ENCODE measurements at places on chromosomes 1 and 21. TPM values are rescaled to one million over a fixed set of nuclear protein-coding genes. Genes with fewer than 3 reads are reported as not detected.

NHLH1 gene
- 0.37 TPM for total RNA-seq

SIPA1L2 gene
- 36.1 TPM for total RNA-seq

CDC20 gene
- total RNA-seq, result 48.6 TPM

PROX1 gene
- 6.5 TPM for total RNA-seq

DISP1 gene
- total RNA-seq, result 50.6 TPM

ATAD3C gene
- total RNA-seq, result 1.3 TPM

PRDM15 gene
- total RNA-seq, result 18.8 TPM

NUF2 gene
- 24.8 TPM for total RNA-seq

LGR6 gene
- 8.3 TPM for total RNA-seq

NUP210L gene
- 23.0 TPM for total RNA-seq

ELF3 gene
- total RNA-seq, result 0.43 TPM

KRTAP19-1 gene
- total RNA-seq, result not detected

RNU1-2 gene
- total RNA-seq, result under 0.01 TPM

BRDT gene
- 70.8 TPM for total RNA-seq

CSF3R gene
- 4.9 TPM for total RNA-seq

CLDN8 gene
- not detected for total RNA-seq

GRCh38 chr1:68197461-68197860, 34.9 kb downstream of the WLS start:
- no peak for DNase-seq

DNA sequence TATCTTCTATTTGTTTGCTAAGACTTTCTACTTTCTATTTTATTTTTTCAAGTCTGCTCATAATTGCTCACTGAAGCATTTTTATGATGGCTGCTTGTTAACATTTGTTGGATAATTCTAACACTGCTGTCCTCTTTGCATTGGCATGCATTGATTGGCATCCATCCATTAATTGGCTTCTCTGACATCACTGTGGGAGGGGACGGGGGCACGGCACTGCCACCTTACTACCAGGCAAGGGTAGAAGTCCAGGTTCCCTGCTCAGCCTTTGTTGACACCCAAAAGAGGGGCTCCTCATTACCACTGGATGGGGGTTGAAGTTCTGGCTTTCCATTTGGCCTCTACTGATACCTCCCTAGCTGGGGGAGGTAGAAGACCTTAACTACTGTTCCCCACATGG, 11.5 kb upstream of the ABCG1 start:
- no peak for DNase-seq

DNA sequence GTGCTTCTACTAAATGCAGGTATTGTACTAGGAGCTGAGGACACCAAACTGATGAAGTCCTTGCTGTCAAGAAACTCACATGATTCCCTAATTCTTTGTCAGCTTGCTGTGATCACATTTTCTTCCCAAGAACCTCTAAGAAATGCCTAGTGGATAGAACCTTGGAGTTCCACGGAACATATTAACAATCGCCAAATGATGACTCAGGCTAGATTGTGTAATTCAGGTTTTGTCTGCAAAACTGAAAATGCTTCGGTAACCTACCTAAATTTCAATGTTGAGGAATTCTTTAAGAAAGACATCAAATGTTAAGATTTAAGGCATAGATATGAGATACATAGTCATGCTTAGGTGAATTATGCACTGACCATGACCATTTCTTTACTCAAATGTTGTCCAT, 1.7 kb upstream of the GADD45A start:
- DNase-seq, result no peak

- DNase-seq, result no peak
Measured at GRCh38 chr1:184022668-184023067, 14.9 kb downstream of the COLGALT2 start.

GRCh38 chr21:43847301-43847700, 17.7 kb upstream of the AGPAT3 start:
- DNase-seq, result no peak

- no peak for DNase-seq
Measured at GRCh38 chr1:77282187-77282865, 507 bp downstream of the AK5 start.

DNA sequence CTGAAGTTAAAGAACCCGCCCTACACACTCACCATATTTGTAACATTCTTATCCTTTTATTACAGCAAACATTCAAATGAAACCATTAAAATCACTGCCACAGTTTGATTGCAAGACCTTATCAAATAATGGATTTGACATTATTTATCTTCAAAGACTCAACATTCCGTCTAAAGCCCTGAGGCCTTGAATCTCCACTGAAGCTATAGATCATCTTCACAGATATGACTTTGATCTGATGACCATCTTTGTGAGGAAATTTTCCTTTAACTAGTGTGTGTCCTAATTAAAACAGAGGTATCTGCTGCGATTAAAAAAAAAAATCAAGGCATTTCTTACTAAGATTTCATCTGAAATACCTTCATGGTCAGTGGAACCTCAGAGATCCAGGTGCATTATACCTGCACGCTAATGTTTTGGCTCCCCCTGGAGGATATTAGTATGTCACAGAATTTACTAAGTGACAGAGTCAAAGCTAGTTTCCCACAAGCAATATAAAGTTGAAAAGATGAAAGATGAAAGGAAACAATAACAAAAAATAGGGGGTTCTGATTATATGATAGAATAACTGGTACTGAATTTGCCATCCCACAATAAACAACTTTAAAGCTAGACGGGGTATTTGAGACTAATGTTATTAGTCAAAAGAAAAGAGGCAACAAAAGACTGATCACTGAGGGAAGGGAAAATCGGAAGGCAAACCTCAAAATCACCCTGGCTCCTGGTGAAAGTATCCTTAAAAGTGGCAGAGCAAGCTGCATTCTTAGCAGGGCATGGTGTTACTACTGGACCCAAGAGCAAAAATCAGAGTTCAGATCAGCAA, 923.4 kb downstream of the NCAM2 start:
- DNase-seq, result no peak

DNA sequence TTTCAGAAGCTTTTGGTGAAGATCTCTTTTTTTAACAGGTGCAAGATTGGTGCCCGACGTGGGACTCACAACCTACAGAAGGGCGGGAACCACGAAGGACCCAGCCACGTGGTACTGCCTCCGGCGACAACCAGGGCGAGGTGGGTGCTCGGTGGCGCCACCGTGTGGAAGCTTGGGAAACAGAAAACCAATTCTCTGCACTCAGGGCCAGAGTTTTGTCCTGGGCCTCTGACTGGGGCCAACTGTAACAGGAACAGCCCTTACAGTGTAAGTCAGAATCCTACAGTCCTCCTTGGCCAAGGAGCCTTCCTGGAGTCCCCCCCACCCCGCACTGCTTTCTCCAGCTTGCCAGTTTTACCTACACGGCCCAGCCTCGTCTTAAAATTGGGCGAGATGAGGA, 11.6 kb upstream of the S100A7A start:
- DNase-seq, result peak; percentile 61

DNA sequence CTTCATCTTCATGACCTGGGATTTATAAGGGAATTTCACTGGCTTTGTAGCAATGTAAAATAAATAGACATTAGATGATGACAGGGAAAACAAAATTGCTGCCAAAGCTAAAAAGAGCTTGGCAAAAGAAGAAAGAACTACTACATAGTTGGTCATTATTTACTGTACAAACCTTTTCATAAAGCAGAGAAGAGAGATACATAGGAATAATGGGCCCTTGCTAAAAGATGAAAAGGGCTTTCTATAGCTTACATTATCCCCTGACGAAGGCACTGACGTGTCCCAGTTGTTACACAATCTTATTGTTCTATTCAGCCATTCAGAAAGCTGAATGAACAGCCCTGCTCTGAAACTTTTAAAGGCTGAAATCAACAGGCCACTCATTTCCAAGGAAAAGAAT, 57.1 kb downstream of the ZC3H11B start:
- no peak for DNase-seq

- DNase-seq, result no peak
Measured at GRCh38 chr1:114331936-114332335, 178.3 kb upstream of the SYT6 start.

GRCh38 chr1:195851804-195852203, 756.4 kb downstream of the KCNT2 start:
- DNase-seq, result no peak

DNA sequence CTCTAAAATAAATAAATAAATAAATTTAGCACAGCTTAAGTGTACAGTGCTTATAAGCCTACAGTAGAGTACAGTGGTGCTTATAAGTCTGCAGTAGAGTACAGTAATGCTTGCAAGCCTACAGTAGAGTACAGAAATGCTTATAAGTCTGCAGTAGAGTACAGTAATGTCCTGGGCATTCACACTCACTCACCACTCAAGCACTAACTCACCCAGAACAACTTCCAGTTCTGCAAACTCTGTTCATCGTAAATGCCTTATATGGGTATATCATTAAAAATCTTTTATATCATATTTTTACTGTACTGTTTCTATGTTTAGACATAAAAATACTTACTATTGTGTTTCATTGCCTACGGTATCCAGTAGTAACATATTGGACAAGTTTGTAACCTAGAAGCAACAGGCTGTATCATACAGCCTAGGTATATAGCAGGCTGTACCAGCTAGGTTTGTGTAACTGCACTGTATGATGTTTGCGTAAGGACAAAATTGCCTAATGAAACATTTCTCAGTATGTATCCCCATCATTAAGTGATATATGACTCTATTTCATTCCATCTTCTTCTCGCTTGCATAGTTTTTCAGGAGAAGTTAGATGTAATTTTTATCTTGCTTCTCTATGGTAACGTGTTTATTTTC, 14.0 kb upstream of the S100B start:
- no peak for DNase-seq

DNA sequence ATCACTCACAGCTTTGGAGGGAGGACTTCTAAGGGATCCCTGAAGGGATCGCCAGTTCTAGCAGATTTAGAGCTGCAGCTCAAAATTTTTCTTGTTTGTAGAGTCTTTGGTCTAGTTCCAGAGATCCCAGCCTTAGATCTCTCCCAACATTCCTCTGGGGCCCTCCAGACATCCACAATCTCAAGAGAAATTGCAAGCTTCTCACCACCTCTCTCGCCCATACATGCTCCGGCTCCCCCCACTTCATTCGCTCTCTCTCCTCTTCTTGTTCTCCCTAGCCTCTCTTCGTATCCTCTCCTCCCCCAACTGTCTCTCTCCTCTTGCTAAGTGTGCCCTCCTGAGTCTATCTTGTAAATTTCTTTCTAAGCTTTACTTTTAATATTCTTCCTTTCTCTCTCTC, 15.1 kb upstream of the TUT4 start:
- DNase-seq, result peak; percentile 19

DNA sequence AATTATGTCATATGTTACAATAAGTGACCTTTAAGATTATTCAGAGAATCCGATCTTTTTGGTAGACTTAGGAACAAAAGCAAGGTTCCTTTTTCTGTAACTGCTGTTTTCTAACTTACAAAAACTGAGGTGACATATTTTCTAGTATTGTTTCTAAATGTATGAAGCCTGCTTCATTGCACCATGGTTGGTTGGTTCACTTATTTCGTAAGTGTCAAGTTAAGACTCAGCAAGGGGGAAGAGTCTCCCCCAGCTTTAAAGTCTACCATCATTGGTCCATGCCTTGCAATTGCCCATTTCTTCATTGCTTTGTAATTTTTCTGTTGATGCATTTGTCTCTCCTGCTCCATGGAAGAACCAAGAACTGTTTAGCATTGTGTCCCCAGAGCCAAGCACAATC, 136.9 kb downstream of the DISC1 start:
- no peak for DNase-seq

- no peak for DNase-seq
Measured at GRCh38 chr1:7474786-7475502, 296.2 kb upstream of the VAMP3 start.

GRCh38 chr1:161440312-161440894, 64.9 kb upstream of the FCGR2A start:
- peak; percentile 70 for DNase-seq

GRCh38 chr1:90387805-90388204, 329.3 kb downstream of the BARHL2 start:
- DNase-seq, result no peak

DNA sequence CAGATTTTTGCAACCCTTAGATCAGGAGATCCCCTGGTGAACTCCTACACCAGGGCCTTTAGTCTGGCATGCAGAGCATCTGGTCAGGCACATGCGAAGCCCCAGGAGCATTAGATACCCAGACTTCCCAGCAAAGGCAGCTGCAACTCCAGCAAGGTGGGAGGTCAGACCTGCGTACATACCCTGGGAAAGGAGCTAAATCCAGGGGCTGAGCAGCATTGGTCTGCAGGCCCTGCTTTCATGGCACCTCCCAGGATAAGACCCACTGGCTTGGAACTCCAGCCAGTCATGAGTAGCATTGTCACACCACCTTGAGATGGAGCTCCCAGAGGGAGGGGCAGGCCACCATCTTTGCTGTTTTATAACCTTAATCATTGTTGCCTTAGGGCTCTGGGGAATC, 92.3 kb downstream of the KCNT2 start:
- no peak for DNase-seq

- no peak for DNase-seq
Measured at GRCh38 chr1:227909188-227909587, 38.5 kb downstream of the WNT9A start.

GRCh38 chr1:25028587-25028906, 98.5 kb upstream of the RUNX3 start:
- no peak for DNase-seq

DNA sequence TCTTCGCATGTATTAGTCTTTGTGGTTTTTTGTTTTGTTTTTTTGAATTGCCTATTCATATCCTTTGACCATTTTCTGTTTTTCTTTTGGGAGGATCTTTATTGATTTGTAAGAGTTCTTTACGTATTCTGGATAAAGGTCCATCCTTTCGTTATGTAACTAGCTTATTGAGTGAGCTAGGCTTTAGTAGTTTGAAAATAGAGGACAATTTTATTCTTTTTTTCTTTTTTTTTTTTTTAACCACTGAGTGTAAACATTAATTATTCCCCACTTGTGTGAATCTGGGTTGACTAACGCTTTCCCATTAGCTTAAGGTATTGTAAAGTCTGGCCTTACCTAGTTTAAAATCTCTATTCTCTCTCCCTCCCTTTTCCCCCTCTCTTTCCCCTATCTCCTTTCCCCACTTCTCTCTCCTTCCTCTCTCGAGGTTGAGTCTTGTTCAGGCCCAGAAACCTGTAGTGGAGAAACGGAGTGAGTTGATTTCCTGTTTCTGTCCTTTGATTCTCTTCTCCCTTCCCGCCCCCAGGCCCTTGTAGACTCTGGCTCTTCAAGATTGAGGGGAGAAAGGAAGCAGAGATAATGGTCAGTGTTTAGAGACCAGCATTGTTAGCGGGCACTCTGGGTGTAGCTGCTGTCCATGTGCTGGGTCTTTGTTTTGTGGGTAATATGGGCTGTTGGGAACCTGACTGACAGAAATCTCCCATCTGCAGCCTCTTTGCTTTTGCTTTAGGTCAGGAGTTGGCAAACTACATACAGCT, 1.5 kb downstream of the MORC3 start:
- peak; percentile 26 for DNase-seq

DNA sequence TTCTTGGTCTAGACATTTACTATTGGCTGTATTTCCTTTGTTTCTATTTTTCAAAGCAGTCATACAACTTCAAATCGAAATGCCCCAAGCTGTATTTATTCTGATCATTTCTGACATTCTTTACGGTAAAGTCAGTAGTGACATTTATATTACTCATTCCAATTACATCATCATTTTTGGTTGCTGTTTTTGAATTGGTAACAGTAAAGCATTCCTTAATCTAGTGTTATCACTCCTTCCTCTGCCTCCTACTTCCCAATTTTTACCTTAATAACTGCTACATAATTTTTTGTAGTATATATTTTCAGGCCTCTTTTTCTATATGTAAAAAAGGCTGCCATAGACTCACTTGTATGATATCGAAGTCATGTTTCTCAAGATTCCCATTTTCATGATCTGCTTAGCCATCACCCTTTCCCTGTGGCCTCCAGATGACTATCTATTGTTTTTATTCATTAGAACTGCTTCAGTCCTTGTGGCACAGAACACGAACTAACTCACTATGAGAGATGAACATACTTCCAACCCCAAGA, 167.2 kb downstream of the RUNX1 start:
- DNase-seq, result no peak
